ENCODE measurements at places on chromosomes 5 and 9.

- DNase-seq = no peak
These were observed 13.3 kb downstream of the ABO start for GRCh38 chr9:133261753-133262120.

- DNase-seq = no peak
These were observed 44.9 kb upstream of the RAPGEF6 start for GRCh38 chr5:131679911-131680310.

DNA sequence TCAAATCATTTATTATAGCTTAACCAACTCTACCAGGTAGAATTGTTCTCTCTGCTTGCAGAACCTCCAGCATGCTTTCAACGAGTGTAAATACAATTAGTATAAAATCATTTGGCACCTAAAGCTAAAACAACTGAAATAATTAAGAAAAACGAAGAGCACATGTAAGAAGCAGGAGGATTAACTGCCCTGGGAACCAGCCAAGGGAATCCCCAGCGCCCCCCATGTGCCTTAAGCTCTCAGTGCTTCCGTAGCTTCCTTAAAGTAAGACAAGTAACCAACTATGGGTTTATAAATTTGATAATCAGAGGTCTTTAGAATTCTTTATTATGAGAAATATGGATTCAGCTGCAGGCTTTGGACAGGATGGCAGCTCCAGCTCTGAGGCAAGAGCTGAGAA lies 402.4 kb downstream of the RAB3C start:
- DNase-seq = no peak

DNA sequence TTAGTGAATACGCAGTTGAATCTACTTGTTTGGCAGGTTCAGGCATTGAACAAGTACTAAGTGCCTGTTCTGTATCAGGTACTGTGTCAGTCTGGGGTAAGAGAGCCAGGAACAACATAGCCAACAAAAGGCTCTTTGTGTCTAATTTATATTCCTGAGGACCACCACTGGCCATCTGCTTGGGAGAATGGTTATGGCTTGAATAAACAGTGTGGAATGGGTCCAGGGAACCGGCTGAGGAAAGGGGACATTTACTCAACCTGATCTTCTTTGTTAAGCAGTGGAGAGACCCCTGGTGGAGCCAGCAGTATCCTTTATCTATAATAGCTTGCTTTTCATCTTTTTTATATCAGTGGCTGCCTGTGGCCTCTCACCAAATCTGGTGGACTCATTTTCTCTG lies 38.6 kb downstream of the EXOSC2 start:
- no peak for DNase-seq

DNA sequence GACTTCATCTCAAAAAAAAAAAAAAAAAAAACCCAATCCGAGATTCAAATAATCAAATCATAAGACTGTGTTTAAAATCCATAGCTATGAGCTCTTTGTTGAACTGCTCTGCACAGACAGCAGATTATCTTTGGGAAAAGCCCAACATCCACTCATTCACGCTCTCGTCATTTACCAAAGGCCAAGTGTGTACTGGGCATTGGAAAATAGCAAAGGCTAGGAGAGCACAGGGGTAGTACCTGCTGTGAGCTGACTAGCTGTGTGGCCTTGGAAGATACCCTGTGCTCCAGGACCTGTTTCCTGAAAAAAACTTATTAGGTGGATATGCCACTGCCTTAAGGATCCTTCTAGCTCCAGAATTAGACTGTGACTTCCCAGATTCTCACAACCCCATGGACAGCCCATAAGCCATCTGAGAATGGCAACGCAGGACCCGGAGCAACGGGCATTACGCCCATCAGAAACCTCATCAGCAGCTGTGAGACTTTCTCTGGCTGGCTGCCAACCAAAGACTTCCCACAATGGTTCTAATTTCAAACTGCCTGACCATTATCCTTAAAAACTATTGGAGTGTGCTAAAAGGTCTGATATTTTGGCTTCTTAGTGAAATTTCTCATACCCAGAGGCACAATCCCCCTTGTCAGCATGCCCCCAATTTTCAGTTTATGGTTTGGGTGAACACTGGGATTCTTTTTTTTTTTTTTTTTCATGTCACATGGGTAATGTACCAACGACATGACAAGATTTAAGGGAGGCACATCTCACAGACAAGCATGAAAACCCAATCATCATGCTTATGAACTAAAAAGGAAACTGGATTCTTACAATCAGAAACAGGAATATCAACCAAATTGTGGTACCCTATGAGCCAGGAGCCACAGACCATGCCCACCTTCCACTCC lies 16.8 kb downstream of the SERINC5 start:
- no peak for DNase-seq

GRCh38 chr5:135480511-135480910 lies 28.4 kb upstream of the TIFAB start:
- DNase-seq = no peak

DNA sequence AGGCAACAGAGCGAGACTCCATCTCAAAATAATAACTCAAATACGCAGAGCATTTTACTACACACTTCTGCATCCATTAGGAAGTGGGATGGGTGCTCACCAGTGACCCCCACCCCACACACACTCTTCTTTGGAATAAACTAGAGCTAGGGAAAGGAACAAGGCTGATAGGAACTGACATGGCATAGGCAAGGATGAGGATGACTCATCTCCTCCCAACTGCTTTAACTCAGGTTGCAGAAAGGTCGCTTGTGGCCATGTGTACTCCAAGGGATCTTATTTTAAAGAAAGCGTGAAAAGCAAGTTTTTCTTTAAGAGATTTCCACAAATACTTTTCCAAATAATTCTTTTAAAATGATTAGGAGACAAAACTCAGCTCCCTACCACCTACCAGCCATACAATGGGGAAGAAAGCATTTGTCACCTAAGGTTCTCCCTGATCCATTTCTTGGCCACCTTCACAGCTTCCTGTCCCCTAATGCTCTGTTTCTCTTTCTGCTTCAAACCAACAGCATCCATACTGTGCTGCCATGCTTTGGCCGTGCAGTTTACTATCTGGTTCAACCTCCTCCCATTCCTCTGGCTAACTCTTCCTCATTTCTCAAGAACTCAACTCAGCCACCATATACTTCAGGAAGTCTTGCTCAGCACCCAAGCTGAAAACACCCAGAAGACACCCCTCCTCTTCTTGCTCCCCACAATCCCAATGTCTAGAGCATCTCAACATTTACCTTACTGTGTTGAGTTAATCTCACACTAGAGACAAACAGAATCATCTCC lies 211.9 kb downstream of the ACTL7B start:
- DNase-seq = no peak

DNA sequence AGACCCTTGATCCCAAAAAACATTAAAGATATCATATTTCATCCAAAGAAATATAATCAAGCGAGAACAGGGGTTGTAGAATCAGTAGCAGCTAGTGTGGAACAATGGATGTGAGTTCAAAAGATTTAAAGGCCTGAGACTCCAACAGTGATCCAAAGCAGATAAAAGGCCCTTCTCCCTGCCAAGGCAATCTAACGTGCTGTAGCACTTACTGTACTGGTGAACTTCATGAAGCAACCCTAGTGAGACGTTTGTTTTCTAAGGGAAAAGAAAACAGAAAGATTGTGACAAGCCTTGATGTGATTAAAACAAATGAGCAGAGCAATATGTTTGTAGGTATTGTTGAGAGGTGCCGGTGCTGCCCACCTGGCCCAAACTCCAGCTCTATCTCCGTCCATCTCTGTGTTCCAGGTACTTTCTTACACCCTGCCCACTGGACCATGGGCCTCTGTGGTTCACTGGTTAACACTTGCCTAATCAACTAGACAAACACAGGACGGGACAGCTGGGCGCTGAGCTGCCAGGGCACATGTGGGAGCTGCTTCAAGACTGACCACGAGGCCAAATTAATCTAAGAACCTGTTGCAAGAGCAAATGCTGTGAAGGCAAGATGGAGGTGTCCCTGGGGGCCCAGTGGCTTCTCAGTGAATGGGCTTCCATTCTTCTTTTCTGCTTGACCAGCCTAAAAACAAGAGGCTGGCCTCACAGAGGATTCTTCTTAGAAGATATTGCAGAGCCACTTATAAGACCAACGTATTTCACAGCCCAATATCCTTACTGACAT lies 265.5 kb downstream of the CWC27 start:
- DNase-seq = no peak

- DNase-seq = no peak
These were observed 106.5 kb upstream of the MTAP start for GRCh38 chr9:21695874-21696341.

GRCh38 chr9:73890685-73891277 lies 606.4 kb upstream of the RORB start:
- DNase-seq = no peak

- DNase-seq = no peak
These were observed 46.0 kb upstream of the COL15A1 start for GRCh38 chr9:98897745-98898144.

- DNase-seq = no peak
These were observed 554.8 kb downstream of the BNC2 start for GRCh38 chr9:16315720-16316119.

- no peak for DNase-seq
These were observed 172.8 kb downstream of the COL23A1 start for GRCh38 chr5:178417391-178417811.

GRCh38 chr5:74627646-74628279 lies 12.8 kb downstream of the ENC1 start:
- DNase-seq = no peak

- DNase-seq = no peak
These were observed 138.1 kb upstream of the DMRT1 start for GRCh38 chr9:703392-703791.

DNA sequence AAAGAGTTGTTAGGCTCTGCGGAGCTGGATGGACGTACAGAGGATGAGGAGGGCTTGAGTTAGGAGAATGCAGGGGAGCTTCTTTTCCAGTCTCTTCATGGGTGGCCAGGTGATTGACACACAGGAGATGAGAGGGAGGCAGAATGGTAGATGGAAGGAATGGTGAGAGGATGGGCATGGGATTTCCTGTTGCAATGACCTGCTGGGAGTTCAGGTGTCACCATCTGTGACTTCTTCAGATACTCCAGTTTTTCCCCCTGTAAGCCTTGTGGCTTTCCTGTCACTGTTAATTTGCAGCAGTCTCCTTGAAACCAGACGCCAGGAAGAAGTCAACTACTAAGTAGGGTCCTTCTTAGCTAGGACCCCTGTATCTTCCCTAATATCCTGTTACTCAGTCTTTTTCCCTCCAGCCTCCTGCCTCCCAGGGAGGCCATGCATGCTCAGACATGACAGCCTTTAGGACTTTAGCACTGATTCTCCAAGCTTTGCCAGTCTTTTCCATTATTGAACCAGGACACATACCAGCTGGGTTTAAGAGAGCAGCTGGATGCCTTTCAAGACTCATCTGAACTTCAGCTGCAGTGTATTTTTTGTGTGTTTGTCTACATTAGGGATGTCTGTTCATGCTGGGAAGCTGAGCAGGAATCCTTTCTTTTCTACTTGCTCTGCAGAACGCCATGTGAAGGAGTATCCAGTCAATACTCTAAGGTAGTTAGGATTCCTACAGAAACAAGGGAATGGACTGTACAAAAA lies 67.2 kb upstream of the CD180 start:
- no peak for DNase-seq

GRCh38 chr9:126721564-126721981 lies 83.3 kb upstream of the ZBTB43 start:
- no peak for DNase-seq

- peak; percentile 96 for DNase-seq
These were observed 55.4 kb upstream of the RPL26L1 start for GRCh38 chr5:172903790-172904189.

DNA sequence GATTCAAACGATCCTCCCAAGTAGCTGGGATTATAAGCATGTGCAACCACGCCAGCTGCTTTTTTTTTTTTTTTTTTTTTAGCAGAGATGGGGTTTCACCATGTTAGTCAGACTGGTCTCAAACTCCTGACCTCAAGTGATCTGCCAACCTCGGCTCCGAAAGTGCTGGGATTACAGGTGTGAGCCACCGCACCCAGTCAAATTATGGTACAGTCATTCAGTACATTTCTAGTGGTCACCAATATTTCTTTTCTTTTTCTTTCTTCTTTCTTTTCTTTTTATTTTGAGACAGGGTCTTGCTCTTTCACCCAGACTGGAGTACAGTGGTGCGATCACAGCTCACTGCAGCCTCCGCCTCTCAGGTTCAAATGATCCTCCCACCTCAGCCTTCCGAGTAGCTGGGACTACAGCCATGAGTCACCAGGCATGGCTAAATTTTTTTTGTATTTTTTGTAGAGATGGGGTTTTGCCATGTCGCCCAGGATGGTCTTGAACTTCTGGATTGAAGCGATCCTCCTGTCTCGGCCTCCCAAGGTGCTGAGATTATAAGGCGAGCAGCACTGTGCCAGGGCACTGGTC lies 25.4 kb upstream of the DCP2 start:
- no peak for DNase-seq
